ENCODE measurements at places on chromosomes 1 and 21. TPM values are rescaled to one million over a fixed set of nuclear protein-coding genes. Genes with fewer than 3 reads are reported as not detected.

C2CD4D gene
- 0.26 TPM for total RNA-seq

TEX38 gene
- not detected for total RNA-seq

CD247 gene
- total RNA-seq: 251 TPM

FALEC gene
- total RNA-seq: not detected

CASZ1 gene
- 9.9 TPM for total RNA-seq

DNA sequence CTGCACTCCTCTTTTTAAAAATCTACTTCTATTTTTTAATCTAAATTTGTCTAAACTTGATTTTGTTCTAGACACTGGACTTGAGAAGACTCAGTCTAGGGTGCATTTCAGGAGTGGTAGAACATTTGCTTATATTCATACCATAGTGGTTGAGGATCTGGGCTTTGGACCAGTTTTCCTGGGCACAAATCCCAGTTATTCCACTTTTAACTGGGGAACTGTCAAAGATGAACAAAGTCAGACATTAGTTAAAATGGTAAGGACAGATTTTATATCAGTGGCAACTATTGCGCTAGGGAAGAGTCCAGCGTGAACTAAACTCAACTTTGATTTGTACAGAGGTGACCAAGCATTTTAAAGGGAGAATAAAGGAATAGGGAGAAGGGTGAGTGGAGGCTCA, 102.4 kb downstream of the FMN2 start:
- no peak for DNase-seq
- no peak overlapping the region for H3K4me3 ChIP-seq
- no peak overlapping the region for H3K27ac ChIP-seq
- no peaks in the 10 kb centered on the region for H3K4me1 ChIP-seq

DNA sequence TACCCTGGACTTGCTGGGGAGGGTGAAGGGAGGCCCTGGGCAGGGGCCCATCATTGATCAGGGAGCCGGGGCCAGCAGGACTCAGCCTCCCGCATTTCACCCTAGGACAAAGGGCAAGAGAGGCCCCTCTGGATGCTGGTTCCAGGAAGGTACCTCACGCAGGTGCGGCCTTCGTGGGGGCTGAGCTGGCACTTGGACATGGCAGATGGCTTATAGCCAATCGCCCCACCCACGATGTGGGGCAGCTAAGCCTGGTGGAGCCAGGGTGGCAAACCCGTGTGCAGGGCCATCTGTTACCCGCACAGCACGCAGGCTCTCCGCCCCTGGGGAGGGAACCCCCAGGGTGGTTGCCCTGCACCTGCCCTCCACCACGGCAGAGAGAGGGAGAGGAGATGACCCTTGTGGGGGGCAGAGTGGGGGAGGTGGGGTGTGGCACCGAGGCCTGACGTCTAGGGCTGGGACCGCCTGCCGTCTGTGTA, 2.5 kb downstream of the TFF3 start:
- H3K4me3 ChIP-seq: no peak overlapping the region
- no peak for DNase-seq
- H3K27ac ChIP-seq: no peak overlapping the region
- H3K36me3 ChIP-seq: no peaks in the 10 kb centered on the region
- peaks cover 8% of the 10 kb centered on the region for H3K4me1 ChIP-seq

- H3K27me3 ChIP-seq: no peaks in the 10 kb centered on the region
- no peak overlapping the region for H3K27ac ChIP-seq
- H3K4me3 ChIP-seq: no peak overlapping the region
Observed at GRCh38 chr21:46110499-46111192, 12.7 kb downstream of the COL6A2 start.

GRCh38 chr1:243499248-243499647, 243.4 kb downstream of the SDCCAG8 start:
- H3K4me3 ChIP-seq: no peak overlapping the region
- no peak overlapping the region for H3K27ac ChIP-seq
- H3K36me3 ChIP-seq: peaks cover 6% of the 10 kb centered on the region
- H3K27me3 ChIP-seq: no peaks in the 10 kb centered on the region
- peaks cover 2% of the 10 kb centered on the region for H3K4me1 ChIP-seq

DNA sequence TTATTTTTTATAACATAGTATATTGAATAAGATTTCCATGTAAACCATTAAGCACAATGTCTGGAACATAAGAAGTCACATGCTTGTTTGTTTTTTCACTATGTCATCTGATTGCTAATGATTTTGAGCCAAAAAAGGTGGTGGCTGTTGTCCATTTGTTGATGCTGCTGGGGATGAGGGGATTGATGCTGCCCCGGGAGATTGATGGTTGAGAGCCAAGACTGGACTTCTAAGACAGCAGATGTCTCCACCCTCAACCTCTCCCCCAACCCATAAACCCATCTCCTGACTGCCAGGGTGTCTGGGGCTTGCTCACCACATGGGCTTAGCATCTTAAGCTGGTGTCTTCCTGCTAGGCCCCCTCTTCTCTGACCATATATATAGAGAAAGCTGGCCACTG, 35.8 kb upstream of the CD34 start:
- H3K27ac ChIP-seq: no peak overlapping the region
- no peaks in the 10 kb centered on the region for H3K4me1 ChIP-seq
- DNase-seq: no peak
- H3K36me3 ChIP-seq: no peaks in the 10 kb centered on the region
- peaks cover 9% of the 10 kb centered on the region for H3K27me3 ChIP-seq

DNA sequence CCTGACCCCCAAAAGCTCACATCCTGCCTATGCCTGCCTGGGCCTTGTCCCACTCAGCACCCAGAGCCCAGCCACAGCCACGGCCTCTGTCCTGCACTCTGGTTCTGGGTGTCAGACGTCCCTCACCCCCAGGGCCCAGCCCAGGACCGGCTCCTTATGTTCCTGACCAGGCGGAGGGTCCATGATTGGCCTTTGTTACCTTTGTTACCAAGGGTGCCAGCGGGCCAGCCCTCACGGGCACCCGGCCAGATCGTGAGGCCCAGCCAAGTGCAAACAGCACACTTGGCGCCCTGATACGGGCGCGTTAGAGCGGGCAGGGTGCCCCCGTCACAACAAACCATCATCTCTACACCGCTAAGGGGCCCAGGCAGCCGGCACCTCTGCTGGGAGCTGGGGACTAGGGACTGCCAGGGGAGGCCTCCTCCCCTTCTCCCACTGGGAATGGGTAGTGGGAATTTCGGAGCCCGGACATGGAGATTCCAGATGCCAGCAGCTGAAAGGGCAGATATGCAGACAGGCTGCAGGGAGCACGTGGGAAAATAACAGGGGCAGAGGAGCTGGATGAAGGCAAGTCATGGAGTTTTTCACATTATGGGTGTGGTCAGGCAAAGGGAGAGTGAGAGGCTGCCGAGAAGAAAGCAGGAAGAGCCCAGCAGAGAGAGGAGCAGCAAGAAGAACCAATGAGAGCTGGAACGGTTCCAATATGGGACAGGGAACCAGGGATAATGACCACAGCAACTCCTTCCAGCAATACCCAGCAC, 22.1 kb downstream of the HSPG2 start:
- no peak overlapping the region for H3K4me3 ChIP-seq
- no peak overlapping the region for H3K27ac ChIP-seq
- H3K4me1 ChIP-seq: peaks cover 15% of the 10 kb centered on the region
- DNase-seq: no peak

GRCh38 chr1:162139211-162139610, 69.7 kb downstream of the NOS1AP start:
- no peak overlapping the region for H3K27ac ChIP-seq
- DNase-seq: no peak
- H3K4me1 ChIP-seq: peaks cover 3% of the 10 kb centered on the region
- H3K27me3 ChIP-seq: peaks cover 31% of the 10 kb centered on the region
